A549 treated with GW870086 at 1 μM for 4 hours (cell line): ENCODE measurements at places on chromosomes 2 and 18. TPM values are rescaled to one million over a fixed set of nuclear protein-coding genes. Genes with fewer than 3 reads are reported as not detected.

CDH2 gene
- total RNA-seq: 32.4 to 50.6 TPM (median 48.5 TPM) in 5 replicates

MRPS9 gene
- total RNA-seq: 29.0 to 33.1 TPM (median 31.2 TPM) in 5 replicates

TMEFF2 gene
- 0.21 to 0.61 TPM (median 0.34 TPM) in 5 replicates for total RNA-seq

EIF5B gene
- total RNA-seq: 56.0 to 64.3 TPM (median 58.8 TPM) in 5 replicates

ABCG5 gene
- total RNA-seq: not detected in 5 replicates

UGT1A7 gene
- total RNA-seq: 2.3 to 5.1 TPM (median 3.8 TPM) in 5 replicates
